ENCODE measurements at places on chromosomes 6 and 20.

GRCh38 chr6:110221738-110222137, 41.5 kb downstream of the CDC40 start:
- no peak for DNase-seq

DNA sequence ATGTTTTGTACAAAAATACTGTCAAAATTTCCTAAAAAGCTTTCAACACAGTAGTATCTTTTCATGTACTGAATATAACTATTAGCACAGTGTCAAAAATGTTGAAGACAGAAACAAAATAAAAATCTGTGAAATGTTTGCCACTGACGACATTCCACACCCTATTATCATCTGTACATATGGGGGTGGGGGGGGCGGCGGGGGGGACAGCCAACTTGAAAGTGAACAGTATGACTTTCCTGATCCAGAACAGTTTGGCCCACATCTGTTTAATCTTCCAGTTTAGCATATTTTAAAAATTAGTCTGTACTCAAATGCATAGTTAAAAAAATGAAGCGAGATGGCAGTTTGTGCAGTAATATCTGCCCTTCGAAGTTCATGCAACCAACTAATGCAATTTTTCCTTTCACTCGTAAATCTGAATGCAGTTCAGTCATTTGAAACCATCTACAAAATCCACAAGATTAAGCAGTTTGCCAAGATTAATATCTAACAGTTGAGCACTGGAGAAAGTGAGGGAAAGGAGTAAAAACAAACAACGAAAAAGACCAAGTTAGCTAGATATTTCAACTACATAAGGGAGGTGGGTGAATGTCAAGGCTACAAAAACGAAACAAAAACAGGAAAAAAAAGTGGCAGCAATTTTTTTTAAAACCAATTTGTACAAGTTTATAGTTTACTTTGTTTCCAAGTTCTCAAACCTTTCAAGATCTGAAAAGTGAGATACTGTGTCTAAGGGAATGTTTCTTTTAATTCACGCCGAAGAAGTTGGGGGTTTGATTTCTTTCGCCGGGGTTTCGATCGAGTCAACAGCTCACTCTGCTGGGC, 1.9 kb downstream of the CITED2 start:
- peak; percentile 15 for DNase-seq

DNA sequence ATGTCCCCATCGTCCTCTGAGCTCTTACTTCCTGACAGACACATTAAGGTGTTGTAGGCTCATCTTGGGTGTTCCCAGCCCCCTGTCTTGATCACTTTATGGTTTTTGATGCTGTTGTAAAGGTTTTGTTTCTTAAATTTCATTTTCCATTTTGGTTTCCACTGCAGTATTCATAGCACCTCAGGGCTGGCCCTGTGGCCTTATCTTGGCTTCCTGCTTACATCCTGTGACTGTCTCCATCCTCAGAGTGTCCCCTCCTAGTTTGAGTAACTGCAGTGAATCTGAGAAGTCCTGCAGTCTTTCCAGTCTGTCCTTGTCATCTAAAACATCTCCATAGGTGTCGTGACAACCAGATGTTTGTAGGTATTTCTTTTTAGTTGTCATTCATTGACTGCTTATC, 50.9 kb downstream of the JARID2 start:
- DNase-seq = no peak

GRCh38 chr6:136952714-136953260, 30.7 kb downstream of the SLC35D3 start:
- DNase-seq = no peak
